ENCODE measurements at places on chromosomes 6 and 20. TPM values are rescaled to one million over a fixed set of nuclear protein-coding genes. Genes with fewer than 3 reads are reported as not detected.
A peak's percentile ranks its signal among the peaks of the same experiment; 100 is the strongest.

COL9A3 gene
- 75.4 TPM for total RNA-seq

HLA-DQB2 gene
- 9.8 TPM for total RNA-seq

HLA-DPB1 gene
- 108 TPM for total RNA-seq

SLC2A10 gene
- 32.3 TPM for total RNA-seq

BANF2 gene
- not detected for total RNA-seq

INSM1 gene
- total RNA-seq: not detected

VEGFA gene
- 81.0 TPM for total RNA-seq

PDSS2 gene
- total RNA-seq: 8.8 TPM

PKIB gene
- total RNA-seq: 0.43 TPM

SLC29A1 gene
- total RNA-seq: 108 TPM

NSFL1C gene
- total RNA-seq: 29.3 TPM

- DNase-seq: no peak
Observed at GRCh38 chr6:139699335-139699734, 324.9 kb upstream of the CITED2 start.

DNA sequence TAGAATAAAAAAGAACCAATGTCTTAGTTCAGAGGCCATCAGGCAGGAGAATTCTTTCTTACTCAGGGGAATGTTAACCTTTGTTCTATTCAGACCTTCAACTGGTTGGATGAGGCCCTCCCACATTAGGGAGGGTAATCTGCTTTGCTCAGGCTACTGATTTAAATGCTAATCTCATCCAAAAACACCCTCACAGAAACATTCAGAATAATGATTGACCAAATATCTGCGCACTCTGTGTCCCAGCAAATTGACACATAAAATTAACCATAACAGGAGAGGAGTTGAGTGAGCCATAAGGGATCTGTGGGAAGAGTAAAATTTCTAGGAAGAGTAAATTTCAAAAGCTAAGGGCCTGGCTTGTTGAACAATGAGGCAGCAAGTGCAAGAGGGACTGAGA lies 234.0 kb upstream of the PLCB4 start:
- no peak for DNase-seq

GRCh38 chr20:57743450-57744095 lies 33.8 kb upstream of the PMEPA1 start:
- DNase-seq: no peak

DNA sequence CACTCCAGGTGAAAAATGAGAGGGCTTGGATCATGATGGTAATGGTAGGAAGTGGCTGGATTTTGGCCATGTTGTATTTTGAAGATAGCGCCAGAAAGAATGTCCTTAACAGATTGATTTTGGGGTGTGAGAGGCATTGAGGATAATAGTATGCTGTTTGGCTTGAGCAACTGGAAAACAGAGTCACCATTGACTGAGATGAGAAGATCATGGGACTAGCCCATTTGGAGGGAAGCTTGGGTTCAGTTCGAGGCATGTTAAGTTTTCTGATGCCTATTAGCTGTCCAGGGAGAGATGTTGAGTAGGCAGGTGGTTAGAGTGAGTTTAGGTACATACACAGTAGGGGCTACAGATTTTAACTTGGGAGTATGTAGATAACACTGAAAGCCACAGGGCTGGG lies 23.3 kb downstream of the PLCG1 start:
- DNase-seq: no peak

- DNase-seq: no peak
Observed at GRCh38 chr6:142071981-142072380, 60.7 kb upstream of the GJE1 start.

- DNase-seq: no peak
Observed at GRCh38 chr6:122702841-122703240, 76.7 kb upstream of the FABP7 start.

- DNase-seq: peak; percentile 30
Observed at GRCh38 chr20:31968291-31969126, 558 bp downstream of the XKR7 start.

GRCh38 chr20:13794667-13795066 lies 9.8 kb downstream of the NDUFAF5 start:
- DNase-seq: no peak

- no peak for DNase-seq
Observed at GRCh38 chr20:29878777-29879442, 1378.6 kb upstream of the DEFB115 start.

- no peak for DNase-seq
Observed at GRCh38 chr6:7544597-7544996, 3.1 kb downstream of the DSP start.

GRCh38 chr6:109230453-109230852 lies 135.1 kb downstream of the CEP57L1 start:
- DNase-seq: no peak

DNA sequence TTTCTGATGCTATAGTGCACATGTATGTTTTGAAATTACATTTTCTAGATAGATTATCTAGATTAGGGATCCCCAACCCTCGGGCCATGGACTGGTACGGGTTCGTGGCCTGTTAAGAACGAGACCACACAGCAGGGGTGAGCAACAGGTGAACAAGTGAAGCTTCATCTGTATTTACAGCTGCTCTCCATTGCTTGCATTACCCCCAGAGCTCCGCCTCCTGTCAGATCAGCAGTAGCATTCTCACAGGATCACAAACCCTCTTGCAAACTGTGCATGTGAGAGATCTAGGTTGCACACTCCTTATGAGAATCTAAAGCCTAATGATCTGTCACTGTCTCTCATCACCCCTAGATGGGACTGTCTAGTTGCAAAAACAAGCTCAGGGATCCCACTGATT lies 10.4 kb downstream of the CEP57L1 start:
- no peak for DNase-seq

DNA sequence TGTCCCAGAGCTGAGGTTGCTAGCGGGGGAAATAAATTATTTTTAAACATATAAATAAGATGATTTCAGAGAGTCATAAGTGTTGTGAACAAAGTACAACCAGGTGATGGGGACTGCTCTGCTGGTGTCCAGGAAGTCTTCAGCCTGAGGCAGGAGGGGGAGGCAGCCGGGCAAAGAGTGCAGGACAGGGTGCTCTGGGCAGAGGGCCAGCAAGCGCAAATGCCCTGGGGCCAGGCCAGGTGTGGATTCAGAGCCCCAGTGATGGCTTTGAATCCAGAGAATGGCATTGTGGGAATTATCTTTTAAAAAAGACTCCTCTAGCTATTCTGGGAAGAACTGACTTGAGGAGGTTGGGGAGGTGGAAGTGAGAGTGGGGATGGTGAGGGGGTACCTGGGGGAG lies 1.6 kb downstream of the CLPSL1 start:
- no peak for DNase-seq

DNA sequence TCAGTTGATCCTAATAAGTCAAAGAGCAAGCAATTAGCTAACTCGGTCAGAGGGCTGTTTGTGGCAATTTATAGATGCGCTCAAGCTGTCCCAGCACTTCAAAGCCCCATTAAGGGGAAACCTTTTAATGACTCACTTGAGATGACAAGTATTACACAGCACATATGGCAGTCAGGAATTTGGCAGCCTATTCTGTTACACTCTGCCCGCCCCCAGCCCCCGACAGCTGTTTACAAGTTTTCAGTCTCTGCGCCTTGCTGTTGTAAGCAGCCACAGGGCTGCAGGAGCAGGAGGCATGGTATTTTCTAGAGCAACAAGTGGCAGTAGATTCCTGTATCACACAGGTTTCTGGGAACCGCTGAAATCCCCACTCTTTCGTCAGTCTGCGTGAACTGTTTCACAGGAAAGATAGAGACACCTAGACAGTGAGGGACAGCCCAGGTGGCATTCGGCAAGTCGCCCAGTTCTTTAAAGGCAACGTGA lies 263.0 kb downstream of the FOXC1 start:
- DNase-seq: no peak

DNA sequence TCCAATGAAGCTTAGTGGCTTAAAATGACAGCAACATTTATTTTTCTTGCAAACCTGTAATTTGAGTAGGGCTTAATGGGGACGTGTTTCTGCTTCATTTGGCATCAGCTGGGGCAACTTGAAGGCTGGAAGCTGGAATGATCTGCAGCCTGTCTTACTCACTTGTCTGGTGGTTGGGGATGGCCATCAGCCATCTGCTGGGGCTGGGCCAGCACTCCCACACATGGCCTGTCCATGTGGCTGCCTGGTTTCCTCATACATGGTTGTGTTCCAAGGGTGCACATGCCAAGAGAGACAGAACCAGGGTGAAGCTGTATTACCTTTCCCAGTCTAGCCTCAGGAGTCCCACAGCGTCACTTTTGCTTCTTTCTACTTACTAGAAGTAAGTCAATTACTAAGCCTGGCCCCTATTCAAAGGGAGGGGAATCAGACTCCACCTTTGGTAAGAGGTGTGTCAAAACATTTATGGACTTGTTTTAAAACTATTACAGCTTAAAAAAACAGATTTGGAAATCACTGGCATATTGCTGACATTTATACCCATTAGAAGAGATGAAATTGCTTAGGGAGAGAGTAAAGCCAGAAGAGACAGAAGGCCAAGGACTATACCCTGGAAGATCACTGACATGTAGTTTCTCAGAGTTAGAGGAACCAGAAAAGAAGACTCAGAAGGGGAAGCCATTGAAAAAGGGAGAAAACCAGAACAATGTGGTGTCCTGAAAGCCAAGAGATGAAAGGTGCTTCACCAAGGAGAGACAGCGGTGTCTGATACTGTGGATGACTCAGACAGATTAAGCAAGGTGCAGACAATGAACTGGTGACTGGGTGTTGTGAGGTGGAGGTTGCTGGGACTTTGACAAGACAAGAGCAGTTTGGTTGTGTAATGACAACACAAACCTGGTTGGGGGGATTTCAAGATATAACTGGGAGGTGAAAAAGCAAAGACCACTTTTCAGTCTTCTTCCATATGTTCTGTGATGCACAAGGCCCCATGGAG lies 345.2 kb downstream of the GJA1 start:
- peak; percentile 85 for DNase-seq

- DNase-seq: no peak
Observed at GRCh38 chr6:111794727-111795452, 78.4 kb downstream of the FYN start.

- DNase-seq: no peak
Observed at GRCh38 chr20:34875642-34876405, 588 bp upstream of the ACSS2 start.

- no peak for DNase-seq
Observed at GRCh38 chr20:53995949-53996348, 74.4 kb downstream of the BCAS1 start.

DNA sequence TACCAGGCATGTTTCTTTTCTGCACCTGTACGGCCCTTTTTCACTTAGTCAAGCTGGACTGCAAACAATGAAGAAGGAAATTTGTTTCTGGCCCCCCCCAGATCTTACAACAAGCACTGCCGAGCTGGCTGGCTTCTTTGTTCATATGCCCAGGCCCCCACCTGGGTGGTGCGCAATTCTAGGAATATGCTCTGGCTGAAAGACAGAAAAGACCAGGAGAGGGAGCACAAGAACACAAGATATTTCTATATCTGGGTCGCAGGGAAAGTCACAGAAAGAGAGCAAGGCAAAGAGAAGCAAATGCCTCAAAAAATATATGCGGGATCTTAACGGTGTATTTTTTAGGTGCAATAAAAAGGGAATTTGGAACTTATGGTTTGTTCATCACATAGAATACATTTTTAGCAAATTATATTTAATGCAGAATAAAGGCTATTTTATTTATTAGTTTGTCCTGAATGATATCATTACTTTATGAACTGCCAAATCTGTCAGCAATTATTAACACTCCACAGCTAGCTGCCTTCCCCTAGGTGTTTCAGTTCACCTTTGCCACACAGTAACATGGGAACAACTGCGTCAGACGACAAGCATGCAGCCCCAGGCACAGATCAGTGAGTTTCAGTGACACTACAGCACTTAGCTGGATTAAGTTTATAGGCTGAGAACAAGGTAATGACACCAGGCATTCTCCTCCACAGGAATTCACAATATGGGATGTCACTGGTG lies 76.5 kb downstream of the GJA10 start:
- no peak for DNase-seq

DNA sequence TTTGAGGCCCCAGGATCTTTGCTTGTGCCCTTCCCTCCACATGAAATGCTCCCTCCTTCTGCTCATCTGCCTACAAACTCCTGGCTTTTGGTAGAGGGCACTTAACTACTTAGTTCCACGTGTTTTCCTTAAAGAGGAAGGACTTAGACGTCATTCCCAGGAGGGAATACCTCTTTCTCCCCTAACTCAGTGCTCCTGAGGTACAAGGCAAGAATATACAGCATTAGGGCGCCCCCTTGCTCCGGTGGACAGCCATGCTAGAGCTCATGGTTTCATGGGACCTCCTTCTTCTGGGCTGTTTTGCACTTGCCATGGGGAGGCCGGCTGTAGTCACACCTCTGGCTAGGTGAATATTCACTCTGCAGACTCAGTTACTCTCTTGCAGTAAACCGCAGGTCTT lies 93.8 kb upstream of the LY86 start:
- no peak for DNase-seq

- DNase-seq: no peak
Observed at GRCh38 chr6:138431256-138432062, 27.4 kb downstream of the HEBP2 start.

GRCh38 chr6:144223686-144224085 lies 61.4 kb upstream of the UTRN start:
- DNase-seq: no peak

DNA sequence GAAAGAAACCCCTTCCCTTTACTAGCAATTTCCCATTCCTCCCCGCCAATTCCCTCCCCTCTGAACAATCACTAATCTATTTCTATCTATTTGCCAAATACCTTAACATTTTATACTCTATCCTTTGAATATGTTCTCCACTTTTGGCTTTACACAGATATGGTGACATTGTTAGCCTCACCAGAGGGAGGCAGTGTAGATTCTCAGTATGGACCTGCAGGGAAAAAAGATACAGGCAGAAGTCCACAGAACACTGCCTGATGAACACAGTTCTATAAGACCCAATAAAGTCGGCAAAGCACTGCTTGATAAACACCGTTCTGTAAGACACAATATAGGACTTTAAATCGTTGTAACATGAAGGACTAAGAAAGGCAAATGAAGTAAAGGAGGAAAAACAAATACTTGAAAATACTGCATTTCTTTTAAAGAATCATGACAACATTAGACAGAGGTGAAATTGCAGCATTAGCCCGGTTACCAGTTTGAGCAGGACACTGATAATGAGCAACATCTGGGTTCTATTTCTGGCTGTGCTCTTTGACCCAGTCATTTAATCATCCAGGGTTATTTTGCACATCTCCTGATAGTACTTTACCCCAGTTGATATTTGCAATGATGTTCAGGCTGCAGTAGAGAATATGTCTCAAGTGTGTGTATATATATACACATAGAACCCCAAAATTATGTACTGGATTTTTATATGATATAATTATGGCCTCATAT lies 296.8 kb downstream of the UTRN start:
- DNase-seq: no peak

DNA sequence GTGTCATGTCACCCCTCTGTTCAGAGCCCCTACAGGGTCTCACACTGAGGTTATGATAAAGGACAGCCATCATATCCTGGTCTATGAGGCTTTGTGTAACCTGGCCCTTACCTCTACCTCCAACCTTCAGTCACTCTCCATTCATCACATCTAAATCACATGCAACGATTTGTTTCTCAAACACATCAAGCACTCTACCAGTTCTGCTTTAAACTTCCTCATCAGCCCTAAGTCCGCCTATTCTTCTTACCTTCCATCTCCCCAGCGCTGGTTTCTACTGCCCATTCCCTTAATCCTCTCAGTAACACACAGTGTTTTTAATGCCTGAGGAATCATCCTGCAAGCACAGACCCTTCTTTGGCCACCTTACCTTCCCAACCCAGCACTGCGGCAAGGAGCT lies 17.9 kb upstream of the BACH2 start:
- DNase-seq: no peak

GRCh38 chr6:5999688-6000608 lies 6.8 kb downstream of the NRN1 start:
- no peak for DNase-seq

GRCh38 chr20:21921251-21921650 lies 215.8 kb downstream of the PAX1 start:
- DNase-seq: no peak

- no peak for DNase-seq
Observed at GRCh38 chr6:42766163-42766670, 15.6 kb upstream of the BICRAL start.

Data from uterus (tissue), 4 donors.